Nucleus accumbens (tissue), 56 donors: ENCODE measurements at places on chromosomes 1 and 21.

DNA sequence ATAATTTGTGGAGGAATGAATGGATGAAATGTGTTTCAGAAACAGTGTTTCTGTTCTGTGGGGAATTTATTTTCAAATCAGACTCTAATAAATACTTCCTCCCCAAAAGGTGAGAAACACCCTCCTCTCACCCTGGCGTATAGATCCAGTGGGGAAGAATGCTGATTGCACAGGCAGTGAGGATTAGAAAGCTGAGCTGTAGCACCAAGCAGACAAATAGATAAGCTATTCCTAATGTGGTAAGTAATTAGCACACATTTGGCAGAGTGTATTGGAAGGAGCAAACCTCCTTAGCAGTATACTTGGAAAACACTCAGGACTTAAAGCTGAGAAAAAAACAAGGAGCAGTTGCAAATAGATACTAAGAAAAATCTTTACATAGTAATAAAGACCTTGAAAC is 50.8 kb downstream of the NUF2 start:
- DNase-seq: no peak

GRCh38 chr1:221606256-221606655 is 135.6 kb downstream of the DUSP10 start:
- no peak for DNase-seq

DNA sequence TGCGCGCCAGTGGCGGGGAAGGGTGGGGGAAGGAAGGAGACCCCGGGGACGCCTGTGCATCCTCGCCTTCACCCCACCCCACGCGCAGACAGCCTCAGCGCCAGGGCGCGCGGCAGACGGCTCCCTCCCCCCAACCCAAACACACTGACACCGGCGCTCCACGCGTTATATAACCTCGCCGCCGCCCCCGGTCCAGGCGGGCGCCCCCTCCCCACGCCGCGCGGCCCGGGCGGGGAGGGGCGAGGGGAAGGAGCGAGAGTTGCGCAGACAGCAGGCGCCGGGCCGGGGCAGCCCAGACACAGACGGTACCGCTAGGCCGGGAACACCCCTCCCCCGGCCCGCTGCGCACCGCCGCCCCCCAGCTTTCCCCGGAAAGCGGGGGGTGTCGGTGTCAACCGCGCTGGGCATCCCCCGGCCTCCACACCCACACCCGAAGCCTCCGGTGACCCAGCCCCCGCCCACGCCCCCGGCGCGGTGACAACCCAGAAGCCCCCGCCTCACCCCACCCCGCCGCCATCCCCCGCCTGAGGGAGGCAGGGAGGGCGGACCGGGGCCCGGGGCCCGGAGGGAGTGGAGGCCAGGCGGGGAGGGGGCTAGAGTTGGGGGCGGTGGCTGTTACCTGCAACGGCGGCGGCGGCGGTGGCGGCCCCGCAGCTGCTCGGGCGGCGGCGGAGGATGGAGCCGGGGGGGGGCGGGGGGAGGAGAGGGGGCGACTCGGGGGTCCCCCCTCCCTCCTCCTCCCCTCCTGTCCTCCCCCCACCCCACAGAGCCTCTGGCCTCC is 432 bp downstream of the AKT3 start:
- peak; percentile 80 for DNase-seq

DNA sequence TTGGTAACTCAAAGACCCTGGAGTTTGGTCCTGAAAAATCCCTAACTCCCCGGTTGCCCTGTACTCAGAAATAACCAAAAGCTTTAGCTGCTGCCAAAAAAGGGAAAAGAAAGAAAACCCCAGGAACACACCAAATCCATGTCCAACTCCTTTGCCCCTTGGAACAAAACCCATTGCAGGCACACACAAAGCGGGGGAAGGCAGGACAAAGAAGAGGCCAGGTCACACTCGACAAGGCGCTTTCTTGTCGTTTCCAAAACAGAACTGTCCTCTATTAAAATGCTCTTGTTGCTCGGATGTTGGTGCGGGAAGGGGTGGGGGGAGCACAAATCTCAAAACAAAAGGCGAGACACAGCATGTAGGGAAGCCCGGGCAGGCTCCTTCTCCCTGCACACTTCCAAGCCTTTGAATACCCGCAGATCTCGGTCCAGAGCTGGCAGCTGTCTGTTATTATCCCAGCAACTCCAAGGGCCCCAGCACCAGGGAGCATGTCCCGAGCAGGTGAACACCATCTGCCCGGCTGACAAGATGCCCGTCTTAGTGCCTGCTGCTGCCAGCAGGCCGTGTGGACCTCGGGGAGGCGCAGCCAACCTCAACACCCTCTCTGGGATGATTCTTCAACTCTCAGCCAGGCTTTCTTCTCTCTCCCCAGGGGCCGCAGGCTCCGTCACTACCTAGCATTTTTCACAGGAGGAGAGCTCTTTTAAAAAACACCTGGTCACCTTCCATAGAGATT is 96.4 kb downstream of the SSBP3 start:
- no peak for DNase-seq

DNA sequence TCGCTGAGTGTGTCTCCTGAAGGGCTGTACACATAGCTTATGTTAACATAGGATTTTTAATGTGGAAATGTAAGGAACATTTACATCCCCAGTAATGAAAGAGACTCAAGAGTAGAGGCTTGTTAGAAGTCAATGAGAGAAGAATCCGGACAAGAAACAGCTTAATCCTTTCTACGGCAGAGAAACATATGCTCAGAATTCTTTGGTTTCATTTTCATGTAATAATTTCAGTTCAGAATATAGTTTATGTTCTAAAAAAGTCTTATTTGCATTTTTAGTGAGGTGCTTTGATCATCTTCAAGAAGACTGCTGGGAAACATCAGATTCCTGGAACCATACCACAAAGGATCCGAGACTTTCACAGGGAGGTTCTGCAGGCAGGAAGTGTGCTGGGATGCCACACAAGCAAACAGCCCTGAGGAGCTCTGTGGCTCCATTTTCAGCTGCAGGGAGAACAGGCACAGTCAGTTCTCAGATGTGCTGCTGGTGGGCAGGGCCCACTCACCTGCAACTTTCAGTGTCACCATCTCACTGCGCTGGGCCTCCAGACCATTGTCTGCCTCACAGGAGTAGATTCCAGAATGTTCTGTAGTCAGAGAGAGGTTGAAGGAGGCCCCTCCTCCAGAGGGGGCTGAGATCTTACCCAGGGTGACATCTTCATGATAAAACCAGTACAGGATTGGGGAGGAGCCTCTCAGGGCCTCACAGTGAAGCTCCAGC is 28.4 kb downstream of the FCRL5 start:
- DNase-seq: no peak

GRCh38 chr1:62066713-62067112 is 127.9 kb upstream of the L1TD1 start:
- DNase-seq: no peak
